DMS53 (cell line): ENCODE measurements at places on chromosomes 3 and 15.

DNA sequence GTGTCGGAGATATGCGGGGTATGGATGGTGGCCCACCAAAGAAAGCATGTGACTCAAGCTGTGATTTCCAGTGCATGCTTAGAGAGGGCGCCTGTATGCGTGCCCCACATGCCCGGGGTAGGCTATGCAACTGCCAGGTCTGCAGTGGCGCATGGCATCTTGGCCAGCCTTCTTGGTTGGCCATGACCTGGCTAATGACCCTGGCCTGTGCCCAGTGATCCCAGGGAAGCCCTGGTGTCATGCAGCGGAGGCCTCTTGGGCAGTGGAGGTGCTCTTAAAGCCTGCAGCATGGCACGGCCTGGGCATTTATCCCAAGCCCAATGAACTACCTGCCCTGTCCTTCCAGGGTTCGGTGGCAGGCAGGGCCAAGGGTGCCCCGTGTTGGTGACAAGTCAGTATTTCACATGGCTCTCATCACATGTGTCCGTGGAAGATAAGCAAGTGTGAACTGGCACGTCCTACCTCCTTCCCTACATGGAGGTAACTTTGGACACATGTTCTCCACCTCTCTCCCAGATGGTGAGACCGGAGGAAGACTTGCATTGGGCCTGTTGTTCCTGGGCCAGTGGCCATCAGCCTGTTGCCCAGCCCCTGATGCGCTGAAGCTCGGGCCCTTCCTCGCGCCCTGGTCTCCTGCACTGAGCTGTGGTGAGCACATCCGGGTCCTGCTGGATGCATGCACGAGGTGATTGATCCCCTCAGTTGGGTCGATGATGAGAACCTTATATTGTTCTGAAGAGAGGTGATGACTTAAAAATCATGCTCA is 192.0 kb downstream of the UBE3A start:
- no peak for DNase-seq

- DNase-seq: no peak
Measured at GRCh38 chr3:56591262-56591661, 34.3 kb downstream of the CCDC66 start.

- no peak for DNase-seq
Measured at GRCh38 chr3:194880940-194881925, 195.6 kb downstream of the FAM43A start.

- DNase-seq: no peak
Measured at GRCh38 chr3:126620738-126621137, 34.2 kb downstream of the TXNRD3 start.

DNA sequence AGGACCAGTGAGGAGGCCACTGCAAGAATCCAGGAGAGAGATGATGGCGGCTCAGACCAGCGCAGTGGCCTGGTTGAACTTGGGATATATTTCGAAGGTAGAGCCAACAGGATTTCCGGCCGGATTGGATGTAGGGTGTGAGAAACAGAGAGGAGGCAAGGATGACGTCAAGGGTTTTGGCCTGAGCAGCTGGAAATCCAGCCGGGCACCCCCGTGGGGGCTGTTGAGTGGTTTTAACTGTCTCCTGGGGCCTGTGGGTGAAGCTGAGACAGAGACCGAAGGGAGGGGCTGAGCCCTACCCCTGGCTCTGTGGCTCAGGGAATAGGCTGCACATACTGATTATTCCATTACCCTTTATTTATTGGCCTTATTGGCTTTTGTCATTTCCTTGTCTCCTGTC is 45.7 kb downstream of the EXOG start:
- DNase-seq: no peak

DNA sequence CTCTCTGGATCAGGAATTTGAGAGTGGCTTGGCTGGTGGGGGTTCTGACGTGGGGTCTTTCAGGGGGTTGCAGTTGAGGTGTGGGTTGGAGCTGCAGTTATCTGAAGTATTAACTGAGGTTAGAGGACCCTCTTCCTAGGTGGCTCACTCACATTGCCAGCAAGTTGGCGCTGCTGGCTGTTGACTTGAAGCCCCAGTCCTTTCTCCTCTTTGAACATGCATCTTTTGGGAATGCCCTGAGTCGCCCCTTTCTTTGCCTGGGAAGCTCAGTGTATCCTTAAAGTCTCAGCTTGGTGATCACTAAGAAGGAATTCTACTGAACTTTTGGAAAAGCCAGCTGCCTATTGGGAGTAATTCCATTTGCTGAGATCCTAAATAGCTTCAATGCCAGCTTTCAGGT is 13.0 kb upstream of the AMOTL2 start:
- DNase-seq: no peak

- peak; percentile 51 for DNase-seq
Measured at GRCh38 chr15:56428821-56429458, 36.0 kb downstream of the MNS1 start.

DNA sequence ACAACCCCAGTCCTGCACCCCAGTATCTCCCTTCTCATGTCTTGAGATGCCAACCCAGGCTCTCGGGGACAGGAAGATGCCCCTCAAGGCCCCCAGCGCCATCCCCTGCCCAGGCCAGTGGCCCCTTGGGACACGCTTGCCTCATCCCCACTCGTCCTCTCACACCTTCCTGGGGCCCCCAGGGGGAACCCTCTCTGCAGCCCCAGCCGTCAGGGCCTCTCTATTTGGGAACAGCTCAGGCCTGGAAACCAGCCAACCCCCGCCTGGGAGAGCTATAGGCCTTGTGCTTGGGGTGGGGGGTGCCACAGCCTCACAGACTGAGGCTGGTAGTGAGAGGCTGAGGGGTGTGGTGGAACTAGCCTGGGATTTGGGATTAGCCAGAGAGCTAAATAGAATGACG is 7.8 kb downstream of the LINGO1 start:
- DNase-seq: no peak

GRCh38 chr3:152243721-152244516 is 24.8 kb upstream of the MBNL1 start:
- no peak for DNase-seq

DNA sequence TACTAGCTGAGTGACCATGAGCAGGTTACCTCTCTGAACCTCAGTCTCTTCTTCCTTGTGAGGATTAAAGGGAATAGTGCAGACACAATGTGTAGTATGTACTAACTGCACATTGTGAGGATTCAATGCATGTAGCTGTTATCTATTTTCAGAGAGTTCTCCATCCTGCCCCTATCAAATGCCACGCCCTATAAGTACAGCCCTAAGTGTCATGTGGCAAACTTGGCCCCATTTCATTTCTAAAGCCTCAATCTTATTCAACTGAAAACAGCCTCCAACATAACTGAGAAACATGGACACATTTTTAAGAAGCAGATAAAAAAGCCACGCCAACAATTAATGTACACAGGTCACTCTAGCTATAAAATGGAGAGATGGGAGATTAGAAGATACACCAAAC is 220.0 kb downstream of the TBL1XR1 start:
- DNase-seq: no peak

DNA sequence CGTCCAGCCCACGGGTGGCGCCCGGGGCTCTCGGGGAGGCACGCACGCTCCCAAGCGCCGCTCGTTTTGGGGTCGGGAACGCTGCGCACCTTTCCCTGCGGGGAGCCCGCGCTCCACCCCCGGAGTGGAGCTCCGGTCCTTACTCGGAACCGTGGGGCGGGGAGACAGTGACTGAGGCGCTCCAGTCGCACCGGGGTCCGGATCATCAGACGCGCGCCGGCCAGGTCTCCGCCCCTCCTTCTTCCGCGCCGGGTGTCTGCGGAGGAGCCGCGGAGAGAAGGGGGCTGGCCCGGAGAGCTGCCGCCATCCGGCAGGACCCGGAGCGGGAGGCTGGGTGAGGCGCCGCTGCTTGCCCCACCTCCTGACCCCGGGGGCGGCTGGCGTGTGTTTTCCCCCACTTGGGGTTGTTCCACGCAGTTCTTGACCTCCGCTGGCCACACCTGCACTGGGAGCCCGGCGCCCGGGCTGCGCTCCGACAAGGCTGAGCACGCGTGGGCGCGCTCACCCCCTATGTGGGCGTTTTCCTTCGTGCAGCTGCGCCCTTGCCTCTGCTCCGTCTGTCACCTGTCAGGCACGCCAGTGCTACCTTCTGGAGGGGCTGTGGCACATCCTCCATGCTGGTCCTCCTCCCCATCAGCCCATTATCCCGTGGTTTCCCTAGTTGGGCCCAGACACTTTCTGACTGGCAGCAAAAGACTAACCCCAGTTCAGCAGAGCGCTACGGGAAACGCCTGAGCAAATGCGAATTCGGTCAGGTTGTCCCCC is at the start of gene MCF2L2:
Gene MCF2L2 (minus strand): TSS at position 173 of the 765 bp plus-strand sequence. CDS start 642 bp downstream, outside the sequence.
- DNase-seq: peak; percentile 73

DNA sequence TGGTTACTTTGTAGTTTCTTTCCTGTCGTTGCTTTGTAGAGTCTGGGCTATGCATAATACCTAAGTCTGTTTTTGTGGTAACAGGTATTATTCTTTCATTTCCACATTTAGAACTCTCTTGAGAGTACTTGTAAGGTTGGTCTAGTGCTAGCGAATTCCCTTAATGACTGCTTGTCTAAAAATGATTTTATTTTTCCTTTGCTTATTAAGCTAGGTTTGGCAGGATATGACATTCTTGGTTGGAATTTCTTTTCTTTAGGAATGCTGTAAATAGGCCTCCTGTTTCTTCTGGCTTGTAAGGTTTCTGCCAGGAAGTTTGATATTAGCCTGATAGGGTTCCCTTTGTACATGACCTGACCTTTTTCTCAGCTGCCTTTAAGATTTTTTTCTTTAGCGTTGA is 70.1 kb upstream of the SGO1 start:
- no peak for DNase-seq

GRCh38 chr3:5112043-5112442 is 10.0 kb upstream of the ARL8B start:
- no peak for DNase-seq

DNA sequence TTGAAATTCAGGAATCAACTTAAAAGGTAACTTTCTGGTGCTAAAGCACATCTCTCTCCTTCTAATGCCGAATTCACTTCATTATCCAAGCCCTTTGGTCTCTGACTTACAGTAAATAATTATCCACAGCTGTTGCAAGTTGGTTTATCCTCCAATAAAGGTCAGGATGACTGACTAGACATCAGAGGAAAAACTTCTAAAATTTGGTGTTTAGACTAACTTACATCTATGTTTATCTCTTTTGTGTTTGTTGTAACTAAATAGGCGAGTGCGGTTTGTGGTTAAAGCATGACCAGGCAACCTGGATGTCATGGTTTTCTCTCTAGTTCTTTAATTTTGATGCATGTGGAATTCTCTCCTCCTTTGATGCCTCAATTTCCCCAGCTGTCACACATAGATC is 237.4 kb upstream of the LRTM1 start:
- DNase-seq: no peak

DNA sequence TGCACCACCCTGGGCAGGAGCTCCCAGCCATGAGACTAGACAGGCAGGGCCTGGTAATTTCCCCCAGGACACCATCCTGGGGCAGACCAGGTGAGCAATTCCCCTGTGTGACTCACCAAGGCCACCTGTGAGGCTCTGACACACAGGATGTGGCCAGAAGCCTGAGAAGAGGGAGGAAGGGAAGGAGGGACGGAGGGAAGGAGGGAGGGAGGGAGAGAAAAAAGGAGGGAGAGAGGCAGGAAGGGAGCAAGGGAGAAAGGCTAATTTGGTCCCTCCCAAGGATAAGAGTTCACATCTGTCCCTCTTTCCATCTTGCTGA is 25.9 kb downstream of the WNT7A start:
- DNase-seq: peak; percentile 16

- DNase-seq: peak; percentile 26
Measured at GRCh38 chr15:62445244-62445643, 280.2 kb upstream of the C2CD4B start.

DNA sequence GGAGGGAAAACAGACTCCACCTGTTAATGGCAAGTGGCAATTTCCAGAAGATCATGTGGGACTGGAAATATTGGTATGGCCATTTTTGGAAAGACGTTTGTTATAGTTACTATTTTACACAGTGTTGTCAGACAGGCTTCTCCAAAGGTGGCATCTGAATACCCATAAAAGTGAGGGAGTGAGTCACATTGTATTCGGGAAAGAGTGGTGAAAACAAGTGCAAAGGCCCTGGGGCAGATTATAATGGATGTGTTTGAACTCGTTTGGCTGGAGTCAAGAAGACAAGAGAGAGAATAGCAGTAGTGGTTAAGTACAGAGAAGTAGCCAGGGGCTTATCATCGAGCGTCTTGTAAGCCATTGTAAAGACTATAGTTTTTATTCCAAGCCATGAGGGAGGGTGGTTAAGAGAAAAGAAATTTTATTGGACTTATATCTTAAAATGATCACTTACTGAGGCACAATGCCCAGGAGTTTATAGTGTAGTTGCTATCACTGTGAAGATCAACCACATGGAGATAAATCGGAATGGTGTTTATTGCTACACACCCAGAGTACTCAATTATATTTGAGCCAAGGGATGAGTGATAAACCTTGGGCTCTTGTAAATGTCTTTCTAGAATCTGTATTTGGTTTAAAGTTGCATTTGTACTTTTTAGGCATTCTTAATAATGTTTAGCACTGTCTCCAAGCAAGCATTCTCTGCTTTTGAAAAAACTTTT is 212.8 kb upstream of the KBTBD8 start:
- no peak for DNase-seq

GRCh38 chr15:45391746-45392583 is 13.6 kb upstream of the GATM start:
- no peak for DNase-seq

GRCh38 chr3:34582055-34582454 is 783.6 kb downstream of the PDCD6IP start:
- peak; percentile 5 for DNase-seq

- DNase-seq: no peak
Measured at GRCh38 chr3:135149707-135150681, 354.9 kb downstream of the EPHB1 start.

DNA sequence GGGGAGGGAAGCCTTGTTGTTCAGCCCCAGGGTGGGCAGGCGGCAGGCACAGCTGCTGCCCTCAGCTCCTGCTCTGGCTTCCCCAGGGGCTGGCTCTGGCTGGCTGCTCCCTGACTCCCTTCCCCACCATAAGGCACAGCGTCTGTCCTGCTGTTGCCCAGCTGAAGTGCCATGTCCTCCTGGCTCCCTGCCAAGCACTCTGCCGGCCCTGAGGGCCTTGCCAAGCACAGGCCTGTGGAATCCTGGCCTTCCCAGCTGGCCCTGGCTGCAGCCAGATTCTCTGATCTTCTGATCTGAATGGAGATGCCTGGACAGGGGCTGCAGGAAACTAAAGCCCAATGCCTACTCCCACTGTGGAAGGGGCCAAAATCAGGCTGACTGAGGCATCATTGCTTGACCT is 1.1 kb downstream of the IQCF6 start:
- peak; percentile 54 for DNase-seq

DNA sequence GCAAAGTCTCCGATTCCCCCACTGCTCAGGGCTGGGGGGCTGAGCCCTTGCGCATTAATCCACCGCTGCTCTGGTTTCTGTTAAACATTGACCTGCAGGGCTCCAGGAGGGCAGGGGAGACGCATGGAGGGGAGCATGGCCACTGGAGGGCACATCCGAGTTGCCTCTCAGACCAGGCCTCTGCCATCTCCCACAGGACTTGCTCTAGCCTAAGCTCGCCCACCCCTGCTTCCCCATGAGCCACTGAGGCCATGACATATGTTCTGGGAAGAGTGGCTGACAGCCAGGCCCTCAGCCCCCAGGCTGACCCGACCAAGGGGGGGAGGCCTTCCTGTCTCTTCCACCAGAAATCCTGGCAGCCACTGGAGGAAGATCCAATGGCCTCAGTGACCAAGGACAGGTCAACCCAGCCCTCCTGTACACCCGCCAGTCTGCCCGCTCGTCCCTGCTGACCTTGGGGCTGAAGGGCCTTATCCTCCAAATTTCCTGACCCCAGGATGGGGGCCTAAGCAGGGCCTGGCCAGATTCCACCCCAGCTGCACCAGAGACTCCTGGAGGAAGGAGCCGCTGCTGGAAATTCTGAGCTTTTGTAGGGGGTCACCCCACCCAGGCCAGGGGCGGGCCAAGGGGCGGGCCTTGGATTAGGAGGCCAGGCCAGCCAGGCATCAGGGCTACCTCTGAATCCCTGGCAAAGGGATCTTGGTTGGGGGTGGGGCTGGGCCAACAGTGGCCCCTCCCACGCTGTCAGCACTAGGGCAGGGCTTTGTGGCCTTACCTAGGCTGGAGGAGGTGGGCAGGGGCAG is at the start of gene HYAL1:
Gene HYAL1 (minus strand): TSS at position 562 of the 803 bp plus-strand sequence. CDS start 618 bp downstream, outside the sequence.
- DNase-seq: no peak
